ENCODE measurements at places on chromosomes 7 and 10.
A peak's percentile ranks its signal among the peaks of the same experiment; 100 is the strongest.

DNA sequence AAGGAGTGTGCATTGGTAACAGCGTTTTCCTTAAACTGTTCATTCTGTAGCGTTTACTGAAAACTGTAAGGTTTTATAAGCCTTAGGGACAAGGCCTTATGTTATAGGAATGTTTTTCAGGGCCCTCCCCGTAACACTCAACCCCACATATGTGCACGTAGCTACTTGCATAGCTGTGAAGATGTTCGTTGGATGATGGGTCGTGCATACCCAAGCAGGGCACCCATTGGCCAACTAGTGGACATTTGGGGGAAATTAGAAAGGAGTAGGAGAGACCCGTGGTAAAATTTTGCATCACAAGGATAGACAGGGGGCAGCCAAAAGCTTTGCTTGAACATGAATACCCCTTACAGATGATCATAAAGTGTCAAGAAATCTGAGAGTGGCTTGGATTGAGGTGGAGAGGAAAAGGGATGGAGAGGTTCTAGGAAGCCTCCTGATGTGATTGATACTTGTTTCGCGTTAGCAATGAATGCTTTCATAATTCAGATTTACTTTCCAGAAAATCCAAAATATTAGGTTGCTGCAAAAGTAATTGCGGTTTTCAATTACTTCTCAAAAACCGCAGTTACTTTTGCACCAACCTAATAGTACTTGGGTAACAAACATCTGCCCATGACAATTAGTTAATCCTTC is 878 bp downstream of the SEC61A2 start:
- DNase-seq = peak; percentile 7

GRCh38 chr10:11678074-11678793 is 63.9 kb upstream of the ECHDC3 start:
- DNase-seq = no peak

GRCh38 chr10:116910910-116911309 is 61.6 kb downstream of the ENO4 start:
- no peak for DNase-seq

DNA sequence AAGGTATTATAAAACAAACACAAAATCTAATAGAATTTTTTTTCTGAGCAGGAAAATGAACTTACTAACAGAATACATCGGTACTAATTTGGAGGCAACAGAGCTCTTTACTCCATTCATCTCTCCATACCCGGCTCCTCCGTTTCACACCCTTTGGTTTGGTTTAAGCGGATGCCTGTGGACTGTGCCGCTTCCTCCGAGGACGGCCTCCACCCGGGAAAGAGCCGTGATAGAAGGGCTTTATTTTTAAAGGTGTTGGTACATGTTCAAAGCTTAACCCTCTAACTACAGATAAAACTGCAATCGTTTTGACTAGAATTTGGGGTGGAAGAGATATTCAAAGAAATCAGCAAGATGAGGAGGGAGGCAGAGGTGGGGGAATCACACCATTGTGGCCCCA is 1.9 kb downstream of the VIPR2 start:
- DNase-seq = no peak

GRCh38 chr7:101232141-101232850 is 5.3 kb downstream of the CLDN15 start:
- no peak for DNase-seq

DNA sequence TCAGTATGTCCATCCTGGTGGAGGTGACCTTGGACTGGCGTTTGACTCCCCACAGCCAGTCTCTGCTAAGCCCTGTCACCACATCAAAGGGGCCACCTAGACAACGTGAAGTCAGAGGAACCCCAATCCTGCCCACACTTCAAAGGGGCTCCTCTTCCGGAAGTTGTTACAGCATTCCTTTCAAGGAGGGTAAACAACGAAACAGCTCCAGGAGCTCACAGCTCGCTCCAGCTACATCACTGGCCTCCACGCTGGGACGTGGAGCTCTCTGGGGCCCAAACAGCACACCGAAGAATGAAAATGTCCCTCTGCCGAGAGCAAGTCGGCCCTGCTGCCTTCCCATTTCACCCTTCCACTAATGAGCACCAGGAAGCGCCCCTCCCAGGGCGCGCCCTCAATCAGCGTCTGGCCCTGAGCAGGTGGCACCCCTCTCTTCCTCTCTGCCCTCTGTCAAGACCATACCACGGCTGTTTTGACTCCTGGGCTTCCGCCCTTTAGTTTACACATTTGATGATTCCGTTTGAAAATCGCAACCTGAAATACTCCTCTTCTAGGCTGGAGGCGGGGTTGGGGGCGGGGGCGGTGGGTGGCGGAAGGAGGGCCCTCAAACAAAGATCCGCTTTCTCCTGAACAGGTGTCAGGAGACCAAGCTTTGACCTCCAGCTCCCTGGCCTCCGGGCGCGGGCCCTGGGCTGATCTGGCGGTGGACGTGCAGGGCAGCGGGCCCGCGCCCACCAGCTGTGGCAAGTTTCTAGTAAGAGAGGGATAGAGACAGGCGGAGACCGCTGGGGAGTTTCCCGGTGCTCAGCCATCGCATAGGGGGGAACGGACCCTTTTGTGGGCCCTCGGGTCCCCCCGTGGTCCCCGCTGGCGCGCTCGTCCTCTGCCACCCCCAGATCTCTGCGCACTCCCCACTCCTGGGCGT is 53.1 kb upstream of the KDM7A start:
- peak; percentile 53 for DNase-seq

- no peak for DNase-seq
Observed at GRCh38 chr10:128095027-128095752, 31.0 kb downstream of the MKI67 start.

- DNase-seq = no peak
Observed at GRCh38 chr10:120607016-120607709, 150.1 kb downstream of the PLPP4 start.

DNA sequence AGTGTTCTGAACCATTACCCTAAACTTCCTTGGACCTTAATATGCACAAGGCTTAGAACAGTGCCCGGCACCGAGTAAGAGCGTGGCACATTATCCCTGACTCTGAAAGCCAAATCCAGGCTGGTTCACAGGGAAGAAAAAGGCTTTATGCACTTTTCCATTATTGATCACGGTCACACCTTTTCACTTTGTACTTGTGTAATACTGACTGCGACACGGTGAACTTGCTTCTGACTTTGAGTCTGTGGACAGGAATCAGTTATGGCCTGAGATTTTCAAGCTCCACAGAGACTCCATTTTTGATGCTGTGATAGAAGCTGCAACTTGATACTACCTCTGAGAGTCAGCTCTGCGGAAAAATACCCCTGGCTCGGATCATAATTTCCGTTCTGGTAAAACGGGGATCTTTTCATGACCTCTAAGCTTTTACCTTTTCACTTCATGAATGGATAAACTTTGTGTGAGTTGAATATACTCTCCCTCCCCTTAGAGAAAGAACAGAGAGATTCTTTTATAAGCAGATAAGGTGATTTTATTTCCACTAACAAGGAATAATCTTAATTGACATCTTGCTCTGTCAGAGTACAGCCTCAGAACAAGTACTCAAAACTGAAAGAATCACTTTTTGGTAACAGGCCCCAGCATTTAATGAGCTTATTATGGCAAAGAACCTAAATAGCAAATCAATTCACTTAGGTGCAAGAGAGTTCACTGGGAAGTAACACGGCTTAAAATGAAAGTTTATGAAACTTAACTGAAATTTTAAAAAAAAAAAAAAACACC is 88.8 kb downstream of the ELMO1 start:
- no peak for DNase-seq

GRCh38 chr10:31419394-31420063 is 100.5 kb downstream of the ZEB1 start:
- DNase-seq = no peak

DNA sequence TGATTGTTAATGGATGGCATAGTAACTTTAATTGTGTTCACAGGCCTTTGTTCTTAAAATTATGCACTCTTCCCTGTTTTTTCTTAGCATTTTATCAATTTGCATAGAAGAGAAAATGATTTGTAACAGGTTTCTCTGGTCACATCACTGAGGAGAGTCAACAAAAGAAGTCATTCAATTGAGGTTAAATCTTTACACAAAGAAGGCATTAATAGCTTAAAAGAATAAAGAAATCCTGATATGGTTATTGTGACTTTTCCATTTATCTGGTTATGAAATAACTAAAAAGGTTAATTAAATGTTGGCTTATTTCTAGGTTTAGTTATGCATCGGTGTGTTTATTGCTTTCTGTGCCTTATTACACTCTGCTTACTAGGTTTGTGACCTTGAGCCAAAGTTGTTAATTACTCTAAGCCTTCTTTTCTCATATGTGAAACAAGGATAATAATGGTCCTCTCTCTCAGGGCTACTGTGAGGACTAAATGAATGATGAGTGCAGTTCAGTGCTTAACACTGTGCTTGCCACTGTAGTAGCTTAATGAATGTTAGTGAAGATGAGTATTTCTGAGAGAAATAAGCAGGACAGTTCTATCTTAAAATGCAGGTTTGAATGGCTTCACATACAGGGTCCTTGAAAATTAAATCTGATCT is 12.1 kb downstream of the BMPR1A start:
- no peak for DNase-seq

GRCh38 chr10:33247221-33247922 is 87.1 kb downstream of the NRP1 start:
- DNase-seq = no peak

DNA sequence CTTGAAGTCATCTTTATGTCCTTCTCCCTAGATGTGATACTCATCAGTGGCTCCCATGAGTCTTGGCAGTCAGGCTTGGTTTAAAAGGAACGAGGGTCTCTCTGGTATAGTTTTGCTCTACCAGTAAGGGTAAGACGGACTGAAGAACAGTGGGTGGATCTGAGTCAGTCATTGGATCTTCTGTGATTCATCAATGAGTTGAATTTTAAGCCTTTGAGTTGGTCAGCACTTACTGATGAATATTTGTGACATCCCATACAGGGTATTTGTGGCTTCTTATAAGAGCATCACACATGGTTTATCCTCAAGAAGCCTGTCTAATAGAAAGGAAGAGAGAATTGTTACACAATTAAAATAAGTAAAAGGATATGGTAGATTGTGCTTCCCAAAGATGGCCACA is 87.3 kb upstream of the NAMPT start:
- DNase-seq = no peak

- no peak for DNase-seq
Observed at GRCh38 chr10:68721673-68722335, 765 bp downstream of the CCAR1 start.

- DNase-seq = no peak
Observed at GRCh38 chr10:69215405-69216171, 4.5 kb upstream of the HKDC1 start.

DNA sequence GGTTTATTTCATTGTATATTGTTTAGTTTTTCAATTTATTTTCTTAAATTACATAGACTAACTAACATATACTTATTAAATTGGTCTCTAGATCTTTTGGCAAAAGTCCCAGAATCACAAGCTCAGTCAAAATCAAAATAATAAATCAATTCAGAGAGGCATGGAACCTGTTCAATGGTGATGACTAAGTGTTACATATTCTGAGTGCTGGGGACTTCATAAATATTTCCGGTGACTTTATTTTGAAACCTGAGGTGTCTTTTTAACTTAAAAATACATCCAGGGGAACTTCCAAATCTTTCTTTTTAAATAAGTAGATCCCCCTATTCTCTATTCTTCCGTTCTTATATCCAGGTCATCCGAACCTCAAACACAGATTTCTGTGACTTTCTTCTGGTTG is 89.6 kb upstream of the ZNF804B start:
- DNase-seq = no peak

- no peak for DNase-seq
Observed at GRCh38 chr7:70480927-70481569, 650.9 kb upstream of the GALNT17 start.

DNA sequence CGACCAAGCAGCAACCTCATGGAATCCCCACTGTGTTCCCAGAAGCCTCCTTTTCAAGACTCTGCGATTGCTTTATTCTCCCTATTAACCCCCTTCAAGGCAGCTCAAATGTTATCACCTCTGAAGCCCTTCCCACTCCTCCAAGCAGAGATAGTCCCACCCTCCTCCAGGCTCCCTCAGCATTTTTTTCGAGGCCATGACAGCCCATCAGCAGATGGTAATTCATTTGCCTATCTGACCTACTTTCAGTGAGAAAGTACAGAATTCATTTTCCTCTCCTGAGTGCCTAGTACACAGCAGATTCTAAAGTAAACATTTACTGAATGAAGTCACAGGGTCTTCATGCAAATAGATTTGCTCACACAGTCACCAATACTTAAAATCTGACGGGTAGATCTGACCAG is 47.8 kb downstream of the HERPUD2 start:
- DNase-seq = no peak

DNA sequence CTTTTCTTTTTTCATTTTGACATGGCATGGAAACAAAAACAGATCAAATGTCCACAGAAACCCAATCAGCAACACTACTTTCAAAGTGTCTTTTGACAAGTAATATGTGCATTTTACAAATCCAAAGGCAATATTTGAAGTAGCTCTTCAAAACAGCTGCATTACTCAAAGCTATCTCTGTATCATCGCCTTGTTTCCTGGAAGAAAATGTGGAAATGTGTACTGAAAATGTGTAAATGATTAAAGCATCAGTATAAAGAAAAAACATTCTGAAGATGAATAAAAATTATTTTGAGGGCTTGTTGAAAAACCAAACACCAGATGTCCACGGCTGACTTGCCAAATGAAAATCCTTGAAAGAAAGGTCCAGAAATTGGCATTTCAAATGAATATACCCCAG is 16.5 kb upstream of the ITGB8 start:
- no peak for DNase-seq

DNA sequence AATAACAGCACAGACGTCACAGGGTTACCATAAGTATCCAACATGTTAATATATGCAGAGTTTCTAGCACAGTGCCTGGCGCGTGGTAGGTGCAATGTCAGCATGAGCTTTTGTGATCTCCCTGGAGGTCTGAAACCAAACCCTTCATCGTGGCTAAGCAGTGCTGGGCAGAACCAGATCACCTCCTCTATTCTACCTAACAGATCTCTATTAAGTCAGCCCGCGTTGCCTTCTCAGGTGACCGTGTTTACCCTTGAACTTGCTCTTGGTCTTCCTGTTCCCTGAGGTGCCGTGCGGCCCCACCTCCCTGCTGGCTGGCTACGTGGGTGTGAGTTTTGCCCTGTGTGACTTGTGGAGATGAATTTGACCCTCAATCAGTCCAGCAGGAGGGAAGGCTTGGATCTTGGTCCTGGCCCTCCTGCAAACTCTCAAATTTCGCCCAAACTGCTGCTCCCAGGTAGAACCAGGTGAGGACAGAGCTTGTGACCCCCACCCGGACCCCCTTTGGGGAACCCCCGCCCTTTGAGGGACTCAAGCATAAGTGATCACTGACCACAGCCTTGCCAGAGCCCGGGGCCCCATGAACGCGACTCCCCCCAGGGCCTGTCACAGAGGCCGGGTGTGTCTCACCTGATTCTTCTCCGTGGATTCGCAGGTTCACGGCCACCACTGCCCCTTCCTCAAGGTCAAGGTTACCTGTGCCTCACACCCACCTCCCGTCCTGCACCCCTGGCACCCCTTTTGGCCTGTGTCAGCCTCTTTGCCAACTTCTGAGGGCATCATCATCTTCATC is 54.2 kb downstream of the ELFN1 start:
- DNase-seq = no peak

Data from stimulated activated CD4-positive, alpha-beta T cell treated with anti-CD3 and anti-CD28 coated beads, Interleukin-4, amount 100 ng/mL, for 1 hour (primary cell).